ENCODE measurements at places on chromosomes 2 and 18.

GRCh38 chr2:104040771-104041170, 813.1 kb upstream of the POU3F3 start:
- DNase-seq: no peak

DNA sequence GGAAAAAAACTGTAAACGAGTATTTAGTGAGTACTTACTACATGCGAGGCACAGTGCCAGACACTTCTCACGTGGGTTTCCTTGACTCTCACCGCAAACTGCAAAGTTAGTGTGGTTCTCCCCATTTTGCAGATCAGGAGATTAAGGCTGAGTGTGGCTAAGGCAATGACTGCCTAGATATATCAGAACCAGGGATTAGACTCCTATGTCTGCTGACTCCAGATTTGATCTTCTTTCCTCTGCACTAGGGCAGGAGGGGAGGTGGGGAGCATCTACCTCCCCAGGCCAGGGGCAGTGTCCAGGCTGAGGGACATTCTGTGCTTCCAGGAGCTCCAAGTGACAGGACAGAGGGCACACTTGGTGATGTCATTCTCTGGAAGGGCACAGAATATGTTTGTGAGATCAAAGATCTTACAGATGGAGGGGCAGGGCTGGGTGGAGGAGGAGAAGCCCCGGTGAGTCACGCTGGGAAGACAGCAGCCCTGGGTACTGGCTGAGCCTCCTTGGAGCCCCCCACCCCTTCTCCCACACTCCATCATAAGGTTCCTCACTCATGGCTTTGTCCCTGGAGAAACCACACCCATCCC, 92.4 kb downstream of the RHOB start:
- no peak for DNase-seq

- DNase-seq: no peak
Observed at GRCh38 chr18:62335494-62335893, 10.4 kb downstream of the TNFRSF11A start.

GRCh38 chr18:64972545-64972944, 778.3 kb upstream of the CDH7 start:
- DNase-seq: no peak

GRCh38 chr18:59623456-59624368, 73.5 kb downstream of the CCBE1 start:
- peak; percentile 54 for DNase-seq

GRCh38 chr18:36372903-36373311, 75.4 kb downstream of the FHOD3 start:
- peak; percentile 75 for DNase-seq

- DNase-seq: no peak
Observed at GRCh38 chr2:108118996-108119395, 120.8 kb upstream of the SULT1C3 start.

DNA sequence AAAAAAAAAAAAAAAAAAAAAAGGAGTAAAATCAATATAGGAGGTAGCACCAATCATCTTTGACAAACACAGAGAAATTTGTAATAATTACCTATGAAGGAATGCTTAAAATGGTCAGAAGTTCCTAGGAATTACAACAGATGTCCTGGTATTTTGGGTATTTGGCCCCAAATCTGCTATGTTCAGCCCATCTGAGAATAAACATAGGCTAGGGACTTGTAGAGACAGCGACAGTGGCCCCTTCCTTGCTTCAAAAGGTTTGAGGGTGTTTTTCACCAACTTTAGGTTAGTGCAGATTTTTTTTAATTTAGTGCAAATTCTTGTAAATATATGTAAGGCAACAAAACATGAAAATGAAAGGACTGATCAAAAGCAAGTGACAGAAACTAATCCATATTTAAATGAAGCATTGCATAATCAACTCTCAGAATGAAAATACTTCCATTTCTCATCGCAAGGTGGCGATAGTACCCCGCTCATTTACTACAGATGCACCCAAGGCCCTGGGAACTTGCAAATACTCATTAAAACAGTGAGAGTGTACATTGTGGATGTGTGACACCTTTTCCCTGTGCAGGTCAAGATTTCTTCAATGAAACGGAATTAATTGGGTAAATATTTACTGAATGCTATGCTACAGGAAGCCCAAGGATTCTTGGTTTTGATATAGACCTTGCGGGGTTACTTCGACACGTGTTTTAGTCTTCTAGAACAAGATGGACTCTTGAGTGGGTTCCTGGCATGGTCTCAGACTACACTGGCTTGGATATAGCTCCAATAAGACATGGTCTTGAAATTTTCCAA, 44.6 kb downstream of the FAM124B start:
- no peak for DNase-seq

GRCh38 chr18:55783921-55784320, 195.9 kb upstream of the TCF4 start:
- no peak for DNase-seq

GRCh38 chr2:15446961-15447360, 114.2 kb downstream of the NBAS start:
- DNase-seq: no peak

DNA sequence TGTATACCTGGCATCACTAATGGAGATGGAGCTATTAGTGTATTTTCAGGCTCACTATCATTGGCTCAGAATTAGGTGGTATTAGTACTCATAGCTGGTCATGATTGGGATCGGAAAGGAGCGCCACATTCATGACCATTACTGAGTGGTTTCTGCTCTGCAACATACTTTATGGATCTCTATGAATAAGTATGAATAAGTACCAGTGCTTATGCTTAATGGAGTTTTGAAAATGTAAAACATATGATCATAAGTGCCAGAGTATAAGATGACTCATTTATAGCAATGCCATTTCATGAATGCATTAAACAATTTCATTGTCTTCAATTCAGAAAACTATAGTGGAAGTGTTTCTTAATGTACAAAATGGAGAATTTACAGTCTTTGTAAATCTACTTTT, 156.7 kb downstream of the GALNT3 start:
- DNase-seq: no peak

DNA sequence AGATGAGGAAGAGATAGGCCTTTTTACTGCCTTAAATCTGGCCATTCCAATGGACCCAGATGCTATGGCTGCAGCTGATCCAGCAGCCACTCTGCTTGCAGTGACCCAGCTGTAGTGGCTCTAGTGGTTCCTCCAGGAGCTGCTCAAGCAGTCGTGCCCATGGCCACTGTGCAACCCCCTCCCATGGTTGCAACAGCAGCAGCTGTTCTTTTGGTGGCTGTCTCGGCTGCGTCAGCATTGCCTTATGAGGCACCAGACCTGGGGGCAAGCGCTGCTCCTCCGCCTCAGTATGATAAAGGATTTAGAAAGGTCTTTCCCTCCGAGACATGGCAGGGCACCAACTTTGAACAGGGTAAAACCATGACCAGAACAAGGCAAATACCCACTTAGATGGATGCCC, 384.9 kb upstream of the DCC start:
- no peak for DNase-seq
